ENCODE measurements at places on chromosomes 7 and 10. TPM values are rescaled to one million over a fixed set of nuclear protein-coding genes. Genes with fewer than 3 reads are reported as not detected.

GRCh38 chr7:100694098-100694745 is at the start of gene GIGYF1:
Gene GIGYF1 (minus strand): TSS chr7:100694250. CDS start chr7:100688238, 6,012 bp downstream.
- peak within 1 kb of the TSS; percentile 94 for H3K4me3 ChIP-seq
- no peak for DNase-seq
- H3K27me3 ChIP-seq: peaks cover 7% of the 10 kb centered on the region
- H3K36me3 ChIP-seq: no peaks in the 10 kb centered on the region
- peak within 1 kb of the TSS; percentile 93 for H3K27ac ChIP-seq
- peaks cover 17% of the 10 kb centered on the region for H3K4me1 ChIP-seq

The SYCE1 gene
- not detected for total RNA-seq

- peaks cover 3% of the 10 kb centered on the region for H3K27me3 ChIP-seq
- no peak overlapping the region for H3K4me3 ChIP-seq
- peaks cover 8% of the 10 kb centered on the region for H3K4me1 ChIP-seq
- no peak for DNase-seq
These were observed 219.7 kb upstream of the PPP2R2D start for GRCh38 chr10:131681122-131681521.

DNA sequence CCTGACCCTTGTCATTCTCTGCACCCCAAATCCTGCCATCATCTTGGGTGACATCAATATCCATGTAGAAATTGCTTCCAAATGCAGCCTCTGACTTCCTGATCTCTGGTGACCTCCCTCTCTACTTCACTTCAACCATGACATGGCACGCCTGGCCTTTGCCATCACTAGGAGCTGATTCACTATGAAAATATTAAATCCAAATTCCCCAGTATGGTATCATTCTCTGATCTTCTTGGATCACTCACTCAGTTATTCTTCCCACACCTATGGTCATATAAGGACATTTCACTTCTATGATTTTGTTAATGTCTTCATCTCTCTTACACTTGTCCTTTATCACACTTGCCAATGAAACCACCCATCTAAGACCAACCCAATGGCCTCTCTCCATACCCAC is 73.7 kb upstream of the ODAD2 start:
- H3K36me3 ChIP-seq: no peaks in the 10 kb centered on the region
- no peak overlapping the region for H3K4me3 ChIP-seq
- no peak overlapping the region for H3K27ac ChIP-seq
- no peaks in the 10 kb centered on the region for H3K27me3 ChIP-seq
- H3K4me1 ChIP-seq: no peaks in the 10 kb centered on the region
- no peak for DNase-seq

The NPTX2 gene
- total RNA-seq: 24.6 TPM
